ENCODE measurements at places on chromosomes 2 and 18.

DNA sequence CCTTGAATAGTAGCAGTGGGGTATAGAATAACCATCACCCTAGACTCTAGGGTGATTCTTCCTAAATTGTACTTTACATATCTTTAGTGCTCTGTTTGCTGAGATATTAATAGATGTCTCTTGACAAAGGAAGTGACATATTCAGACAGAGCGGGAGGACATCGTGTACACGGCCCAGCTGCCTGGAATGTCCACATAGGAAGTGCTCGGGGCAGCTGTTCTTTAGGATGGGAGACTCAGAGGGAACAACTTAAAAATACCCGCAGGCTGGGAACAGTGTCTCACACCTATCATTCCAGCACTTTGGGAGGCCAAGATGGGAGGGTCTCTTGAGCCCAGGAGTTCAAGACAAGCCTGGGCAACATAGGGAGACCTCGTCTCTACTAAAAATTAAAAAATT lies 206.1 kb downstream of the FAM210A start:
- no peak for DNase-seq

- DNase-seq, result no peak
Measured at GRCh38 chr2:60475123-60475830, 78.2 kb downstream of the BCL11A start.

- DNase-seq, result no peak
Measured at GRCh38 chr18:25278394-25278793, 73.6 kb downstream of the ZNF521 start.

DNA sequence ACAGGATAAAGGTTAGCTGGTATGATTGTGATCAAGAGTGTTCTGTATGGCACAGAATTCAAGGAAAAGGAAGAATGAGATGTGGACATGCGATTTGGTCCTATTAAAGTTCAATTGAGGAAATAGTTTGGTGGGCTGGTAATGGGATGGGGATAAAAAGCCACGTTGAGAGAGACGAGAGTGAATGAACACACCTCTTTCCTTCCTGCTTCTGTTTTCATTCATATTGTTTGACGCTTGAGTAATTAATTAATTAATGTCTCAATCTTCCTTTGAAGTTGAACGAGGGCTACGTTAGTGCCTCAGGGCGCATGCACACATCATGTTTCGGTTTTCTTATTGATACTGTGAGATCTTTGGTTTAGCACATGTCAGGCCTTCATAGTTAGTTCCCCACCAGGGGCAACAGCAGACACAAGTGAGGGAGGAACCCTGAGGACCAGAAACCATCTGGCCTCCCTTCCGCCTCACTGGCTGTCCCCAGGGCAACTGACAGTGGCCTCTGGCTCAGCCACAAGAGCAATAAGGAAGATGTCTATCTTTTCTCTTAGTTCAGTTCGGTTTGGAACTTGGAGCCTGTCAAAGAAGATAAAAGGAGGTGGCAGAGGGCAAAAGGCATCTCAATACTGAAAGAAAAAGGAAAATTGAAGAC lies 116.0 kb downstream of the LIPG start:
- no peak for DNase-seq

DNA sequence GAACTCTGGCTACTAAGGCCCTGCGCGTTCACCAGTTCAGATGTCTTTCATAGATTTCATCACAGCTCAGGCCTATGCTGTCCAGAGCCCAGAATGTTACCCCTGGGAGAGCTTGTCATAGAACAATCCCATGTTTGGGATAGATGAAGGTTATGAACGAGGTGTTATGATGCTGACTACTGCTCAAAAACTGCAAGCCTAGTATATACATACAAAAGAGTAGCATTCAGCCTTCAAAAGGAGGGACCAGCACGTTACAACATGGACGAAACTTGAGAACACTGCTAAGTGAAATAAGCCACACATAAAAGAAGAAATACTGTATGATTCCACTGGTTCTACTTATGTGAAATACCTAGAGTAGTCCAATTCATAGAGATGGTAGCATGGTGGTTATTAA lies 401.9 kb downstream of the NBAS start:
- no peak for DNase-seq

Measured in stimulated activated CD8-positive, alpha-beta memory T cell treated with anti-CD3 and anti-CD28 coated beads, Interleukin-15, amount 100 ng/mL, for 4 hours (primary cell).